Ascending aorta (tissue), 2 donors: ENCODE measurements at places on chromosomes 3 and 15. TPM values are rescaled to one million over a fixed set of nuclear protein-coding genes. Genes with fewer than 3 reads are reported as not detected.
A peak's percentile ranks its signal among the peaks of the same experiment; 100 is the strongest.

- no peak for DNase-seq
Observed at GRCh38 chr3:31926543-31926942, 54.5 kb downstream of the OSBPL10 start.

DNA sequence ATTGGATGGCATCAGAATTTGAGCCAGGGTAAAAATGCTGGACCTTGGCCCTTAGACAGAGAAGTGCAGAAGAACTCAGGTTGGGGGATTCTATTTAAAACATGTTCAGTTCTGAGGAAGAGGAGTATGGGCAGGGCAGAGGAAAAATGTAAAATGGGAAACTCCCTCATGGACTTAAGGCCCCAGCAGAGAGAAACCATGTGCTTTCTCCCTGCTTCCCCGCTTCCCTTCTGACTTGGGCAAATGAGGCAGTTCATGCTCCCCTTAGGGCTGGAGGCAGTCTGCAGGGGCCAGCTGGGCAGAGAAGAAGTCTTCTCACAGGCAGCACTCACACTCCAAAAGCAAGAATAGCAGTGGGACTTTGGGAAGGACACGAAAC is 9.9 kb upstream of the NUDT16 start:
- DNase-seq, result no peak

The TMEM207 gene
- not detected for total RNA-seq

The IQCF2 gene
- total RNA-seq, result not detected

GRCh38 chr3:137796993-137797392 is 32.9 kb downstream of the SOX14 start:
- DNase-seq, result no peak

GRCh38 chr3:12894629-12895028 is 53.3 kb upstream of the RPL32 start:
- no peak for DNase-seq

- peak; percentile 67 for DNase-seq
Observed at GRCh38 chr3:2099779-2100191, 1.1 kb downstream of the CNTN4 start.
